ENCODE measurements at places on chromosomes 4 and X. TPM values are rescaled to one million over a fixed set of nuclear protein-coding genes. Genes with fewer than 3 reads are reported as not detected.

DNA sequence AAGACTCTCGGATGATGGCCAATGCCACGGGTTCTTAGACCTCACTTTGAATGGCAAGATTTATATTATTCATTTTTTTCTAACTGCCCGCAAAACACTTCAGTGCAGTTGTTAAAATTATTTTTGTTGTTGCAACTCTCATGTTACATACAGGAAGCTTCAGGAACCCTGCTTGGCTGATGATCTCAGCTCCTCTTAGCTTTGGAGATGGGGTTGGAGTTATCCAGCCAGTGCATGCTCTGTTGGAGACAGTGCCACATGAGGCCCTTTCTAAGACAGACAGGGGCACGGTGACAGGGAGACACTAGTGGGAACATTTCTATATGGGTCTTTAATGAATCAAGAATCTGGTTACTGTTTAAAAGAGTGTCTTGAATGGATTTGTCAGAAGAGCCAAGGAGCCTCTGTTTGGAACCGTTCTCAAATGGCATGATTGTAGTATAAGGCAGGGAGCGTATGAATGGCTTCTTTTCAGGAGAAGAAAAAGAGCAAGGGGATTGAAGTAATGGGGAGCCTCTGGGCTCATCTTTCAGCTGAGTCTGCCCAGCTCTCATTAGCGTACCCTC, 61.9 kb upstream of the ENPP6 start:
- H3K36me3 ChIP-seq: no peaks in the 10 kb centered on the region
- no peak for DNase-seq
- no peaks in the 10 kb centered on the region for H3K4me1 ChIP-seq
- H3K4me3 ChIP-seq: no peak overlapping the region
- H3K27me3 ChIP-seq: no peaks in the 10 kb centered on the region
- H3K27ac ChIP-seq: no peak overlapping the region

GRCh38 chr4:40515398-40516293, 114.0 kb downstream of the RBM47 start:
- no peaks in the 10 kb centered on the region for H3K36me3 ChIP-seq
- no peaks in the 10 kb centered on the region for H3K4me1 ChIP-seq
- no peak for DNase-seq
- no peaks in the 10 kb centered on the region for H3K27me3 ChIP-seq

The SYTL5 gene
- 3.4 TPM for polyA plus RNA-seq

The WDR45 gene
- 57.1 TPM for polyA plus RNA-seq

GRCh38 chr4:24611575-24611974, 27.2 kb upstream of the DHX15 start:
- no peaks in the 10 kb centered on the region for H3K36me3 ChIP-seq
- no peaks in the 10 kb centered on the region for H3K4me1 ChIP-seq
- H3K4me3 ChIP-seq: no peak overlapping the region
- no peak overlapping the region for H3K27ac ChIP-seq

DNA sequence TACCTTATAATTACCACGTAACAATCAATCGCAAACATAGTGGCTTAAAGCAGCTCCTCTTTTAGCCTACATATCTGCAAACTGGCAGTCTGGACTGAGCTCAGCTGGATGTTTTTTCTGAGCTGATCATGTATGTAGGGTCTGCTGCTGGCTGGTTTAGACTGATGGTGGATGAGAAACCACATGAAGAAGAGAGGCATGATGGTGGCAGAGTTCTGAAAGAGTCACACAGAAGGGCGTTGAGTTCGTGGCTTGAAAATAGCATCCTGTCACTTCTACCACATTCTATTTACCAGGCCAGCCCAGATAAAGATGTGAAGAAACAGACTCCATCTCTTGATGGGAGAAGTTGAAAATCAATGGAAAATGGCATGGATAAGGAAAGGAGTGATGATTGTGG, 151.3 kb downstream of the SNCA start:
- H3K27me3 ChIP-seq: no peaks in the 10 kb centered on the region
- no peak overlapping the region for H3K27ac ChIP-seq
- H3K4me1 ChIP-seq: no peaks in the 10 kb centered on the region
- no peaks in the 10 kb centered on the region for H3K36me3 ChIP-seq
- H3K4me3 ChIP-seq: no peak overlapping the region

GRCh38 chrX:116272322-116272721, 101.8 kb downstream of the AGTR2 start:
- H3K4me1 ChIP-seq: no peaks in the 10 kb centered on the region
- no peaks in the 10 kb centered on the region for H3K36me3 ChIP-seq
- no peak overlapping the region for H3K27ac ChIP-seq
- H3K4me3 ChIP-seq: no peak overlapping the region
- no peak for DNase-seq
- no peaks in the 10 kb centered on the region for H3K27me3 ChIP-seq

DNA sequence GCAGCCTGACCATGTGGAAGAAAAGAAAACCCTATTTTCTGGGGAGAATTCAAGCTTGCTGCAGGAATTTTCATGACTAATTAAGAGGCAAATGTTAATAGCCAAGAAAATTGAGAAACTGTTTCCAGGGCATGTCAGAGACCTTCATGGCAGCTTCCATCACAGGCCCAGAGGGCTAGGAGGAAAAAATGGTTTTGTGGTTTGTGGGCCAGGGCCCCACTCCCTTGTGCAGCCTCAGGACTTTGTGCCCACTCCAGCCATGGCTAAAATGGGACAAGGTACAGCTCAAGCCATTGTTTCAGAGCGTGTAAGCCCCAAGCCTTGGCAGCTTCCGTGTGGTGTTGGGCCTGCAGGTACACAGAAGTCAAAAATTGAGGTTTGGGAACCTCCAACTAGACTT, 282.9 kb downstream of the DCAF12L2 start:
- H3K4me1 ChIP-seq: no peaks in the 10 kb centered on the region
- H3K27me3 ChIP-seq: no peaks in the 10 kb centered on the region
- no peak for DNase-seq
- H3K36me3 ChIP-seq: no peaks in the 10 kb centered on the region
- H3K4me3 ChIP-seq: no peak overlapping the region

GRCh38 chrX:132716006-132716405, 227.2 kb upstream of the MBNL3 start:
- no peak for DNase-seq
- H3K27me3 ChIP-seq: no peaks in the 10 kb centered on the region
- H3K4me3 ChIP-seq: no peak overlapping the region

The COX7B2 gene
- not detected for polyA plus RNA-seq

DNA sequence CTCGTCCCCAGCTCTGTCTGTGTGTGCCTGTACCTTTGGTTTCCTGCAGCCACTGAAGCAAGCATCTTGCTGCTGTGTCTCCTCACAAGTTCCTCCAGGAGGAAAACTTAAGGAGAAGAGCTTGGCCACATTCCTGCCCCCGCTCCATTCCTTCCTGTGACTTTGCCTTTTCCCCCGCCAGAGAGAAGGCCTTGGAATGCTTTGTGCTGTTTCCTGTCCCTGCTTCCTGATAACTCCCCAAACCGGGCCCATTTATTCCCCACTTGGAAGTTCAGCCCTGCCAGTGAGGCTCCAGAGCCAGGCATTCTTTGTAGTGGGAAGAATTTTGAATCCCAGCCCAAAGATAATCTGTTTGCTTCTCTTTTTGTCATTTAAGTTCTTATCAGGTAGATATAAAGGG, 33.1 kb downstream of the SMIM10L2A start:
- no peak for DNase-seq
- no peak overlapping the region for H3K27ac ChIP-seq
- no peaks in the 10 kb centered on the region for H3K36me3 ChIP-seq
- no peak overlapping the region for H3K4me3 ChIP-seq

GRCh38 chr4:37890801-37891259, at the start of gene TBC1D1:
Gene TBC1D1 (plus strand): TSS chr4:37891084. CDS start chr4:37902096, 11,012 bp downstream.
- no peaks in the 10 kb centered on the region for H3K36me3 ChIP-seq
- peak; percentile 84 for DNase-seq
- H3K4me1 ChIP-seq: peaks cover 64% of the 10 kb centered on the region
- H3K27ac ChIP-seq: peak within 1 kb of the TSS; percentile 88
- H3K27me3 ChIP-seq: no peaks in the 10 kb centered on the region

The NUDT6 gene
- polyA plus RNA-seq: 9.0 TPM

The ODAPH gene
- 0.06 TPM for polyA plus RNA-seq

DNA sequence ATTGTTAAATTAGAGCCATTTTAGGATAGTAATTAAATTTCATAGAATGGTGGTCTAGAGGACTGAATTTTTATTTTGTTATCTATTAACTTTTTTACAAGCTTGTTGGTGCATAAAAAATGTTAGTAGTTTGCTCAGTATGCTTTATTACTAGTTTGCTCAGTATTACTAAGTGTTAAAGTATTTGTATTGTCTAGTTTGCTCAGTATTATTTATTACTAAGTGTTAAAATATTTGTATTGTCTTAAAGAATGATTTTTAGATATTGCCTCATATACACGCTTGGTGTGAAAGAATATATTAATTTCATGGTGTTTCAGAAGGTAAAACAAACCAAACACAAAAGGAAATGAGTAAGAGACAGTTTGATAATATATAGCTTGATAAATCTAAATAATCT, 268.4 kb upstream of the MAGEB18 start:
- H3K4me3 ChIP-seq: no peak overlapping the region
- no peaks in the 10 kb centered on the region for H3K36me3 ChIP-seq
- DNase-seq: no peak
- no peaks in the 10 kb centered on the region for H3K27me3 ChIP-seq
- H3K4me1 ChIP-seq: no peaks in the 10 kb centered on the region

DNA sequence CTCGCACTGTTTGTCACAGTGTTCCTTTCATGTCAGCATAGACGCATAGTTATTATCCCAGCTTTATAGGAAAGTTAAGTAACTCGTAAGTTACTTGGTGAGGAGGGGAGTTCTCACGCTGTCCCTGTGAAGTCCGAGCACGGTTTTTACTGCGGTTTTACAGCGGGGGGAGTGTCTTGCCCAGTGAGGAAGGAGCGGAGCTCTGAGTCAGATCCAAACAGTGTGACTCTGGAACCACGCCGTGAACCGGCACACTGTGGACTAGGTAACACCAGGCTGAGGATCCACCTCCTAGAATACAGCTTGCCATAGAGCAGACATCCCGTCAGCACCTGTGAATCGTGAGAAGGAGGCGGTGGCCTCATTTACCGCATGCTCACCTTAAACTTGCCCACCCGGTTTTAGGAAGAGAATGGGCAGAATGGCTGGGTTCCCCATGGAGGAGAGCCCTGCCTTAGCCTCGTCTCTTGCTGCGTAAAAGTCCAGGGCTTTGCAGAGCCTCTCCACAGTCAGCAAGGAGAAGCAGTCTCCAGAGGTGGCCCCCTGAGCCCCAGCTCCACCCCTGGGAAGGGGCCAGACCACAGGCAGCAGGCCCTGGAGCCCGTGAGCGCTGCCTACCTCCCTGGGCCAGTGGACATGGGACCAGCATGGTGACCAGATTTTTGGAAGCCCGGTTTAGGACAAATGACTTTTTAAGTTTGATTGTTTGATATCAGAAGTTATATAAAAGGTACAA, 40.2 kb upstream of the HGFAC start:
- H3K4me3 ChIP-seq: no peak overlapping the region
- no peaks in the 10 kb centered on the region for H3K4me1 ChIP-seq
- H3K27ac ChIP-seq: no peak overlapping the region
- peak; percentile 36 for DNase-seq

GRCh38 chr4:163662768-163663167, 168.3 kb downstream of the TMA16 start:
- H3K4me3 ChIP-seq: no peak overlapping the region
- H3K4me1 ChIP-seq: no peaks in the 10 kb centered on the region
- H3K27ac ChIP-seq: no peak overlapping the region
- H3K36me3 ChIP-seq: no peaks in the 10 kb centered on the region
- DNase-seq: no peak

GRCh38 chr4:4606321-4606720, 64.5 kb upstream of the STX18 start:
- H3K27me3 ChIP-seq: no peaks in the 10 kb centered on the region
- no peaks in the 10 kb centered on the region for H3K4me1 ChIP-seq
- no peak overlapping the region for H3K27ac ChIP-seq

DNA sequence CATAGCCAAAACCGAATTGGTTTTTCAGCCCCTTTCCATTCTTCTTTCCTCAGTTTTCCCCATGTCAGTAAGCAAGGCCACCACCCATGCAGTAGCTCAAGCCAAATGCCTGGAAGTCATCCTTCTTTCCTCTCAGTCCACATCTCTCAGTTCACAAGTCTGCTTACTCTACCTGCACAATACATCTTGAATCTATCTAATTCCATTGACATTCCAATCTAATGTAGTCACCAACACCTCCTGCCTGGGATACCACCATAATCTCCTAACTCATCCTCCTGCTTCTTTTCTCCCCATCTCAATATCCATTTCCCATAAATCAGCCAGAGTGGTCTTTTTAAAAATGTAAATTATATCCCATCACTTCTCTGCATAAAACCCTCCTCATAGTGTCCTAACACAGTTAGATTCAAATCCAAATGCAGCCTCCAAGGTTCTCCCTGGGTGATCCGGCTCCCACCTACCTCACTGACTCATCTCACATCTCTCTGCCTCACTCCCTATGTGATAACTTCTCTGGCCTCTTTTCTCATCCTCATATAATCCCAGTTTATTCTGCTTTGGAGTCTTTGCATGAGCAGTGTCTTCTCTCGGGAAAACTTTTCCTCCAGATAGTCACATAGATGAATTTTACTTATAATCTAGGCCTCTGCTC, 26.9 kb downstream of the KCNIP4 start:
- no peak overlapping the region for H3K27ac ChIP-seq
- no peak for DNase-seq
- no peak overlapping the region for H3K4me3 ChIP-seq
- H3K27me3 ChIP-seq: no peaks in the 10 kb centered on the region
- no peaks in the 10 kb centered on the region for H3K36me3 ChIP-seq

GRCh38 chrX:124346877-124347241, 496 bp downstream of the SH2D1A start:
- no peaks in the 10 kb centered on the region for H3K27me3 ChIP-seq
- no peak for DNase-seq
- no peaks in the 10 kb centered on the region for H3K36me3 ChIP-seq
- H3K4me3 ChIP-seq: no peak overlapping the region
- no peaks in the 10 kb centered on the region for H3K4me1 ChIP-seq
- no peak overlapping the region for H3K27ac ChIP-seq

DNA sequence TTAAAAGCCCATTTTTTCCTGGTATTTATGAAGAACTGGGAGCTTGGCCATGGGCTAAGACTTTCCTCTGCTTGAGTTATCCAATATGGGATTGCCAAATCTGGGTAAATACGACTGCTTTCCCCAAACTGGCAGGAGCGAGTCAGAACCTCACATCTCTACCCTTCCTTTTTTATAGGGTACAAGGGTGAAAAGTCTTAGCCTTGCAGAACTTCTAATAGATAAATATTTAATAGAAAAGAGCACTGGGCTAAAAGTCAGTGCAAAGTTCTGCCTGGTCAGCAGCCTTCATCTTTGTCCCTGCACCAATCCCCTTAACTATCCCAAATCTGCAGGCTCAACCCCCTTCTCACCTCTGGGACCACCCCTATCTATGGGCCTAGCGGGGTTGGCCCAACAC, 61.6 kb upstream of the ACSL1 start:
- no peaks in the 10 kb centered on the region for H3K27me3 ChIP-seq
- no peak overlapping the region for H3K27ac ChIP-seq
- no peaks in the 10 kb centered on the region for H3K4me1 ChIP-seq
- DNase-seq: no peak
- H3K36me3 ChIP-seq: no peaks in the 10 kb centered on the region

- no peaks in the 10 kb centered on the region for H3K27me3 ChIP-seq
- peaks cover 29% of the 10 kb centered on the region for H3K4me1 ChIP-seq
- no peaks in the 10 kb centered on the region for H3K36me3 ChIP-seq
- DNase-seq: peak; percentile 82
- H3K27ac ChIP-seq: peak within 1 kb of the TSS; percentile 93
These were observed at the start of gene GUCY1A1 for GRCh38 chr4:155666344-155667221. Gene GUCY1A1 (plus strand): TSS chr4:155666848. CDS start chr4:155696868, 30,020 bp downstream.

- no peak for DNase-seq
- H3K4me3 ChIP-seq: no peak overlapping the region
- H3K27me3 ChIP-seq: no peaks in the 10 kb centered on the region
- no peaks in the 10 kb centered on the region for H3K4me1 ChIP-seq
- H3K27ac ChIP-seq: no peak overlapping the region
These were observed 68.3 kb downstream of the REELD1 start for GRCh38 chr4:146282657-146283056.

- H3K36me3 ChIP-seq: peaks cover 22% of the 10 kb centered on the region
- H3K27ac ChIP-seq: no peak overlapping the region
- DNase-seq: no peak
- H3K4me3 ChIP-seq: no peak overlapping the region
- H3K27me3 ChIP-seq: no peaks in the 10 kb centered on the region
These were observed 32.1 kb downstream of the NELFA start for GRCh38 chr4:1976416-1977352.

Data from sigmoid colon (tissue), 7 donors.